ENCODE measurements at places on chromosomes 11 and 22.

DNA sequence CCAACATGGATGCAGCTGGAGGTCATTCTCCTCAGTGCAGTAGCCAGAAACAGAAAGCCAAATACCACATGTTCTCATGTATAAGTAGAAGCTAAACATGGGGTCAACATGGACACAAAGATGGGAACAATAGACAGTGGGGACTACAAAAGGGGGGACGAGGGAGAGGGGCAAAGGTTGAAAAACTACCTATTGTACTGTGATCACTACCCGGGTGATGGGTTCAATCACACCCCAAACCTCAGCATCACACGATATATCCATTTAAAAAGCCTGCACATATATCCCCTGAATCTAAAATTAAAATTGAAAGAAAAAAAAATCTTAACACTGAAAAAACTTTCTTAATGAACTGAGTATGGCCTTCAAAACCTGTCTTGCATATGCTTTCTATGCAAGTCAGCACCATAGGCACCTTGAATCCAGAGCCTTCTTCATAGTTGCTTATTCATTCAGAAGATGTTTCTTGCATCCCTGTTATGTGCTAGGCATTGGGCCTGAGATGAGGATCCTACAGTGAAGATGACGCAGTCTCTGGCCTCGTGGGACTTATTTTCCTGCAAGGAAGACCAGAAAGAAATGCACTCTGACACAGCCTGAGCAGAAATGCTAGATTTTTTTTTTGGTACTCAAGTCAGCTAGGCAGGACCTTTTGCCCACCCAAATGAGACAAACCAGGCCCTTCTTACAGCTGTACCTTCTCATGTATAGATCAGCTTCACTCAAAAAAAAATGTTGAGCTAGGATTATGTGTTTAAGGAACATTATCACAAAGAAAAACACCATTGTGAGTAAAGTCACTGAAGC lies 21.0 kb downstream of the NNMT start:
- no peak for DNase-seq

DNA sequence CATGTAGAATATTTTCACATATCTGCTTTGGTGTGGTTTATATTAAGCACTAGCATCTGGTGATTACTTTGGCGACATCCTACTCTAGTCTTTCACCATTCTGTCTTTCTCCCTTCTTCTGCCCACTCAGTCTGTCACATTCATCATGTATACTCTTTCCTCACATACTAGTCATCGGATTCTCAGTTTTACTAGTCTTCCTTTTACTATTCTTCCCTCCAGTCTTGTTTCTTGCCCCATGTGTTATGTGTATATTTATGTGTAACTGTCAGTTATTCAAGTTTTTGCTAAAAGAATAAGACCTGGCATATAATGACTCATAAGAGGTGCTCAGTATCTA lies 4.6 kb upstream of the DIXDC1 start:
- DNase-seq: no peak

- no peak for DNase-seq
Measured at GRCh38 chr11:105034813-105035620, at the start of gene CASP1. Gene CASP1, minus strand, starts transcription at chr11:105035144. Its CDS starts 31 bp downstream, at chr11:105035113.

DNA sequence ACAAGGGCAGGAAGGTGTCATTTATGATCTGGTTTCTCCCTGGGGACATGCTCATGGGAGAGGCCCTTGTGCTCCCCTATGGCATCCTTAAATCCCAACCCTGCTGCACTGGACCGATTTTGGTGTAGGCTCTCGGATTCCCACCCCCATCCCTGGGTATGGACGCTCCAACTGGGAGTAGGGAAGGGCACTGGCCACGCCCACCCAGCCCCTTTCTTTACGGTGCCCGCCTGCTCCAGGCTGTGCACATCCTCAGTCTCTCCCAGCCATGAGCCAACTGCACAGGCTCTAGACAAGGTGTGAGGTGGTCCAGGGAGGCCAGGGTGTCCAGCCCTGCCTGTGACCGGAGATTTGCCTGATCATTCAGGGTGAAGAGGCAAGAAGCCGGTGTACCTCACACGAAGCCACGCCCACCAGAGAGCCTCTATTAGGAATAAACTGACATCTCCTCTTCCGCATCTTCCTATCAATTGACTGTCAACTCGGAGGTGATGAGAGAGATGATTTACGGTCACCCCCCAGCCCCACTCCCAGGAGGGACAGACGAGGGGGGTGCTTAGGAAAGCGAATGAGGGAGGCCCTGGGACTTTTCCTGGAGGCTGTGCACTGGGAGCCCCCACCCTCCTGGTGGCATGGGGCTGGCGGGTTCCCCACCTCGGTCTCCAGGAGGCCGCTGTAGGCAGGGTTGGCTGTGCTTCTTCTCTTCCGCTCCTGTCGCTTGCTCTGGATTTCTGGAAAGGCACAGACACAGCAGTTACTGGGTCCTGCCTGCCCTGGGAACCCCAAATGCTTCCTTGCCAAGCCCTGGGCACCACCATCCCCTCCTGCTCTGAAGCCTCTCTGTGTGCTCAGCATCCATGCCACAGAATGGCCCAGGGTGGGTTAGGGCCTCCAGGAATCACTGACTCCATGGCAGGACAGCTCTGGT lies 116.7 kb downstream of the PHF21B start:
- no peak for DNase-seq

GRCh38 chr11:122853971-122854446 lies 15.7 kb downstream of the CRTAM start:
- peak; percentile 30 for DNase-seq
